ENCODE measurements at places on chromosomes 12 and 14.

GRCh38 chr14:80770114-80770908 lies 171.2 kb downstream of the CEP128 start:
- no peak for DNase-seq

DNA sequence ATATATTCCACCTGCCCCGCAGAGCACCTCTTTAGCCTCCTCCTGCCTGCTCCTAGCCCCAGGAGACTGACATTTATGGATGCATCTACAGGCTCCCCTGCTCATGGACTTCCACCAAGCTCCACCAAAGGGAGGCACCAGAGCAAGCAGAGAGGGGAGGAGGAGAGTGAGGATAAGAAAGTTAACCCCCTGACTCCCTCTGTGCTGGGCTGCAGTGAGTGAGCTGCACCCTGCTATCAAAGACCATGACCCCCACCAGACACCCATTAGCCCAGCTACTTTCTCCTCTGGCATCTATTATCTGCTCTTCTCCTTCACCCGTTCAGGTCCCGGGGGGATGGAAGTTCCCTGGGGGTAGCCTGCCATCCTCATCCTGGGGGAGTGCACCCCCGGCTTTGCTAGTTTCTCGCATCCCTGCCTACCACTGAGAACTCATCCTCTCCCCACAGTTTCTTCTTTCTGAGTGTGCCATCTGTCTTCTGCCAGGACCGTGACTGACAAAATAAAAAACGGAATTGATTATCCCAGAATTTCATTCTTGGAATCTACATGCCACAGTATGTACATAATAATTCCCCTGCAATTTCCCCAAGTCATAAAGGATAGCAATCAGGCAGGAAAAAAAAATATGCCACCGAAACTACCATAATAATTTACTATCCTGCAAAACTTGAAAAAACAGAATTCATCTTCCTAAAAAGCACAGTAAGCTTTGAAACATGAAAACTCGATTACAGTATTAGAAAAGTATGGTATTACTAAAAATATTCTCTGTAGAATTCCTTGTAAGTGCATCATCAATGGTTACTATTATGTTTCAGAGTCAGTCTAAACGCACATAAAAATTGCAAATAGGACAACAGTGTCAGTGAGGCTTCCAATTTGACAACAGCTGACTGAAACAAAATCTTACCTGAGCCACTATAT lies 45.2 kb downstream of the FOXN3 start:
- no peak for DNase-seq

- no peak for DNase-seq
Observed at GRCh38 chr14:61051621-61052020, 70.6 kb downstream of the SLC38A6 start.

- DNase-seq, result no peak
Observed at GRCh38 chr12:38921025-38921677, 15.8 kb upstream of the CPNE8 start.
